ENCODE measurements at places on chromosomes 2 and 18. TPM values are rescaled to one million over a fixed set of nuclear protein-coding genes. Genes with fewer than 3 reads are reported as not detected.

The SLC23A3 gene
- total RNA-seq, result 0.64 TPM

The TXNDC2 gene
- not detected for total RNA-seq

The FAM117B gene
- total RNA-seq, result 10.0 TPM

DNA sequence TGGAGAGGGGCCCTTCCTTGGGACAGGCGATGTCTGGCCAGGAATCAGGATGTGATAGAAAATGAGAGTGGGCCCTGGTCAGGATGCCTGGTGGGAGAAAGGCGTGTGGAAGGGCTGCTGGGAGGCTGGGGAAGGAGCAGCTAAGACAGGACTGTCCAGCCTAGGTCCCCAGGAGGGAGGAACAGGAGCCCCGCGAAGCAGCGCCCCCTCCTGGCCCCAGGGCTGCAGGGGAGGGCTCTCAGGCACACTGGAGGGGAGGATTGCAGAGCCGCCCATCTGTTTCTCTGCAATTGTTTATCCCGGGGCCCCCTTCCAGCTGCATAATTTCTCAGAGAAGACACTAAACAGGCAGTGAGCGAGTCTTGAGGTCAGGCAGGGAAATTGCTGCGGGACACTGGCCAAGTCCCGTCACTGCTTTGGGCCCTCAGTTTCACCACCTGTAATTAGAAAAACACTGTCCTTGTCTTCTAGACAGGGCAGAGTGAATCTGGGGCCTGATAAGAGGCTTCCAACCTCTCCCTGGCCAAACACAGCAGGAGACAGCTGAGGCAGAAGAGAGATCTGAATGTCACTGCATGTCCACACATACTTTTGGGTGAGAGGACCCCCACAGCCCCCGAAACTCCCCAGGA is 3.9 kb upstream of the NPPC start:
- no peak for ATAC-seq

The ABCB11 gene
- not detected for total RNA-seq

GRCh38 chr2:128733450-128733849 is 414.8 kb upstream of the HS6ST1 start:
- ATAC-seq, result no peak

The TBC1D8 gene
- total RNA-seq, result 17.8 TPM

The NFATC1 gene
- 1.8 TPM for total RNA-seq

GRCh38 chr2:98665677-98666076 is 57.3 kb downstream of the UNC50 start:
- ATAC-seq, result no peak

The PREB gene
- total RNA-seq, result 26.5 TPM

GRCh38 chr2:200586644-200586975 is 796 bp downstream of the AOX1 start:
- ATAC-seq, result peak; percentile 36

The TRIM54 gene
- total RNA-seq, result 0.16 TPM

DNA sequence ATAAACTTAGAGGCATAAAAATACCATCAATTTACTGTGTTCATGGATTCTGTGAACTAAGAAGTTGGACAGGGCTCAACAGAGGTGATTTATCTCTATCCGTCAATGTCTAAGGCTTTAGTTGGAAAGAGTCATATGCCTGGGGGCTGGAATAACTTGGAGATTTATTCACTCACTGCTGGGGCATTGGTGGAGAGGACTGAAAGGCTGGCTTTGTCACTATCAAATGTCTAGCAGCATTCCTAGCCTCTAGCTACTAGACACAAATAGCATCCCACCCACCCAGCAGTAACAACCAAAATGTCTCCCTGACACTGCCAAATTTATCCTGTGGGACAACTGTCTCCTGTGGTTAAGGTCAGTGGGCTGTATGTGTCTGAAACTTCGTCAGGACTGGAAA is 71.0 kb downstream of the EVA1A start:
- no peak for ATAC-seq

DNA sequence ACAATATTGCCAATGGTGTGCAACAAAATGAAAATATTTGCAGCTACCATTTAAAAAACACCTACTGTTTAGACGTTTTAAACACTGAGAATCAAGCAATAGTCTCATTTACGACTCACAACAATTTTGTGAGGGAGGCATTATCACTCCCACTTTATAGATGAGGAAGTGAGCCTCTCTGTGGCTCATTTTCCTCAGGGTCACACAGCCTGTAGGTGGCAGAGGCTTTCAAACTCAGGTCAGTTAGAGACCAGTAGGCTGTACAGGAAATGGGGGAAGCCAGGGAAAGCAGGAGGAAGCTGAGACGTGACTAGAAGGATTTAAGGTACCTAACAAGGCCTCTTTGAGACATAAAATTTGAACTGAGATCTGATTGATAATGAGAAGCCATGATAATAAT is 95.0 kb upstream of the ZNF521 start:
- ATAC-seq, result no peak

Measured in esophagus mucosa (tissue), 1 donor.